AG04449 (cell line): ENCODE measurements at places on chromosomes 7 and 10.

- no peak for DNase-seq
Observed at GRCh38 chr7:12094365-12094921, 116.7 kb upstream of the TMEM106B start.

DNA sequence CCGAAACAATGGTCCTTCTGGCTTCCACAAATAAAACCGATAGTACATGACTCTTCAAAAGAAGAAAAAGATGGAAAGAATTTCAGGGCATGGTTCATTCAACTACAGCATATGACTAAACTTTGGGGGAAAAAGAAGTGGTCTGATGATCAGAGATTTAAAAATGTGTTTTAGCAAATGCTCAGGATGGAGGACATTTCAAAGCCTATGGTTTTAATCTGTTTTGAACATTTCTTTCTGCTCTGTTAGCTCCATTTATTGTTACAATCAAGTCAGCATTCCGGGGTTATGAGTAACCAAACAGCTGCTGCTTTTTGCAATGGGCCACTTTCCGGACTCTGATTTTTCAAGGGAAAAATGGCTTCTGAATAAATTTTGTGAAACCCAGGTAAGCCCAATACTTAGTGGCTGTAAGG, 142.4 kb downstream of the CUBN start:
- no peak for DNase-seq

DNA sequence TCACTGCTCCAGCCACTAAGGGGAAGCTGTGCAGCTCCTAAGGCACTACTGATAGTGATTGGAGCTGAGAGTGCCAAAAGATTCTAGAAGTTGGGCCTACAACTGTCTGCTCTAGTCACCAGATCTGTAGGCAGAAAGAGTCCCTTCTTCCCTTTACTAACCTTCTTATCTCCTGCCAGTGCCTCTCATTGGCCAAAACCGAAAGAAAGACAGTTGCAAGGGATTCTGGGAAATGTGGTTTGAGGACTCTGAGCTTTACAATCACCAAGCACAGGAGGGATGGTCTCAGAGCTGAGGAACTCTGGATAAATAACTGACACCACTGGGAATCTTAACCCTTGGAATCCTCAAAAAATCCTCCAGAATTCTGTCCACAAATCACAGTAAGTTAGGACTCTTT, 615.8 kb downstream of the CCSER2 start:
- no peak for DNase-seq

DNA sequence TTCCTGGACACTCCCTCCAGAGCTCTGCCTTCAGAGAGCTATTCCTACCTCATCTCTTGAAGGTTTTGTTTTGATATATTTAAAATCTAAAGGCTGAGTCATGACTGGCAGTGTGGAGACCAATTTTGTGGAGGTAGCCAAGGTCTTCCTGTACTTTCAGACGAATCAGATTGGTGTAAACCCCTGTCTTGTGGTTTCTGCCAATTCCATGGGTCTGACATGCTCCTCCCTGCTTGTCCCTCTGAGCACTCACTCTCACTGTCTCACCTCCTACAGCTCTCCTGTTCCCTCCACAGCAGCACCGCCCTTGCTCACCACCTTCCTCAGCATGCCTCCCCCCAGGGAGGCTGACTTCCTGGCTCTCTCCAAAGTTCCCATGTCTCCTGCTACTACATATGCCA, 179.8 kb downstream of the NPSR1 start:
- DNase-seq = no peak

DNA sequence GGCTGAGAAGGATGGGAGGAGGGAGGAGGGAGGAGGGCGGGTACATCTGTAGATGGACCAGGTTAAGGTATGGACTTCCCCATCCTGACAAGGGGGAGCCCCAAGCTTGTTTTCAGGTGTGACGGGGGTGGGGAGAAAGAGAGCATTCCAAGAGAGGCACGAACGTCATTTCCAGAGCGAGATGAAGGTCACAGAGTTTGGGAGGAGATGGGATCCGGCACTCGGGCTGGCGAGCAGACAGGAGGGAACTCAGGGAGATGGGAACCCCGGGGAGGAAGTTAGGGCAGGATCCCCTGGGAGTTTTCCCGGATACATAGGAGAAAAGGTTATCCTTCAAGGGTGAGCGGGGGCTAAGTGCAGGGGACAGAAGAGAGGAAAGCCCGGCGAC, 118.8 kb downstream of the CUX1 start:
- no peak for DNase-seq

DNA sequence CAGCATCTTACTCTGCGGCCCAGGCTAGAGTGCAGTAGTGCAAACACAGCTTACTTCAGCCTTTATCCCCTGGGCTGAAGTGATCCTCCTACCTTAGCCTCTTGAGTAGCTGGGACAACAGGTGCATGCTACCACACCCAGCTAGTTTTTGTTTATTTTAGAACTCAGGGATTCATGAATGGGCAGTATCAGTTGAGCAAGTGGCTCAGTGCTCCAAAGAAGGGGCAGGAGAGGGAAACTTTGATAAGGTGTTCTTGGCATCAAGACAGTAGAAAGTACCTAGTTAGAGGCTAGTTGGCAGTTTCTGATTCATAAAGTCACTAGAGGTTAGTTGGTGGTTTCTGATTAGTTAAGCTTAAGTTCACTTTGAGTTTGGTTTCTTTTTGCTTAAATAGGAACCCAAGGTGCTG, 18.4 kb downstream of the TRIM24 start:
- DNase-seq = no peak

DNA sequence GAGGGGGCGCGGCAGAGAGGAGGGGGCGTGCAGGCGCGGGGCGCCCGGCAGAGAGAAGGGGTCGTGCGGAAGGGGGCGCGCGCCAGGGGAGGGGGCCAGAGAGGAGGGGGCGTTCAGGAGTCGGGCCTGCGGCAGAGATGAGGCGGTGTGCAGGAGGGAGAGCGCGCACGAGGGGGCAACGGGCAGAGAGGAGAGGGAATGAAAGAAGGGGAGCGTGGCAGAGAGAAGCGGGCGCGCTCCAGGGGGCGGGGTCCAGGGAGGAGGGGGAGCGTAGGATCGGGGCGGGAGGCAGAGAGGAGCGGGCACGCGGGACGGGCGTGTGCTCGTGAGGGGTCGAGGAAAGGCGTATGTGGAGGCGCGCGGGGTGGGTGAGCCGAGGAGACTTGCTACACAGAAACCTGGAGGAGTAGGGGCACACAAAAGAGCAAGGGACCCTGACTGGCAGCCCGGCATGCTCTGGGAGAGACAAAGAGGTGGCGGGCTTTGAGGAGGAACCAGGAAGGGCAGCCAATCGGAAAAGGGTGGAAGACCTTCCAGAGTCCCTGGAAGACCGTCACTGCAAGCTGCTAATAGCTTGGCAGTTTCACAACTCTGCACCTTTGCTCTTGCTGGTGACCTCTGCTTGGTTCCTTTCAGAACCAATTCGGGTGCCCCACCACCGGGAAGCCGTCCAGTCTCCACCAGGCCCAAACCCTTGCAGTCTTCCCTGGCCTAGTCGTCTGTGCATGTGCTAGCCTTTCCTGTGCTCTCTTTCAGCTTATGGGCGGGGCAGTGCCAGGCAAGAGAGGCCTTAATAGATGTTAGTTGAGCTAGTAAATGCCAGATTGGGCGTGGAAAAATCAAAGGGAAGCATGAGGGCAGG, 639 bp downstream of the DYDC2 start:
- no peak for DNase-seq

GRCh38 chr10:102102421-102102820, 17.7 kb downstream of the LDB1 start:
- DNase-seq = no peak

DNA sequence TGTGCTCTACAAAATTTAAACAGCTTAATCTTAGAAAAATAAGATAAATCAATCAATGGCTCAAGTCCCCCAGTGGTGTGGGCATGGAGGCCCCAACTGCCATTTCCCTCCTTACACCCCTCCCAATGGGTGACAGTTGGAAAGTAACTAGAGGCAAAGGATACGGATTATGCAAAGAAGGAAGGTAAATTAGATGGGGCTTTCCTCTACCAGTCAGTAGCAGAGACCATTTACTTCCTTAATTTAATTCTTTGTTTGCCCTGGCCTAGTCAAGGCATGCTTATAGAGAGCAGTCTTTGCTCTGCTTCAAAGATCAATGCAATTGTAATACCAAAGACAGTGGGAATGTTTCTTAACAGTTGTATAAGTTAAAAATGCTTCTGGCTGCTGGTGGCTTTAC, 63.3 kb upstream of the PAPSS2 start:
- DNase-seq = no peak

DNA sequence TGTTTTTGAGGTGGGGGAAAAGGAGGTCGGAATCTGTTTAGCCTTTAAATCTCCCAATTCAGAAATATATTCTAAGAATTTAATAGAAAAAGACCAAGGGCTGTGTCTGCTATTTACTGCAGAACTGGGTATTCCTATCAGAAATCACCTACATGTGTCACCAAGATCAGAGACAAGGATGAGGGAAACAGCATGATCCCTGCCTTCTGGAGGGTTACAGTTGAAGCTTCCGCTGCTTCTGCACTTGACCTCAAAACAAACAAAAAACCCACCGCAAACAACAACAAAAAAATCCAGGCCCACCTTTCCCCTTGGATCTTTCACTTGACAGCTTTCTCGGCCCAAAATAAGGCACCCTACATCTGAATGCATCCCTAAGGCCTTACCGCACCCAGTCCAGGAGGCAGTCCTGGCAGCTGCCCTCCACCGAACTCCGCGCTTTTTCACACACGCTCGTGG, 750 bp upstream of the CDK14 start:
- no peak for DNase-seq

DNA sequence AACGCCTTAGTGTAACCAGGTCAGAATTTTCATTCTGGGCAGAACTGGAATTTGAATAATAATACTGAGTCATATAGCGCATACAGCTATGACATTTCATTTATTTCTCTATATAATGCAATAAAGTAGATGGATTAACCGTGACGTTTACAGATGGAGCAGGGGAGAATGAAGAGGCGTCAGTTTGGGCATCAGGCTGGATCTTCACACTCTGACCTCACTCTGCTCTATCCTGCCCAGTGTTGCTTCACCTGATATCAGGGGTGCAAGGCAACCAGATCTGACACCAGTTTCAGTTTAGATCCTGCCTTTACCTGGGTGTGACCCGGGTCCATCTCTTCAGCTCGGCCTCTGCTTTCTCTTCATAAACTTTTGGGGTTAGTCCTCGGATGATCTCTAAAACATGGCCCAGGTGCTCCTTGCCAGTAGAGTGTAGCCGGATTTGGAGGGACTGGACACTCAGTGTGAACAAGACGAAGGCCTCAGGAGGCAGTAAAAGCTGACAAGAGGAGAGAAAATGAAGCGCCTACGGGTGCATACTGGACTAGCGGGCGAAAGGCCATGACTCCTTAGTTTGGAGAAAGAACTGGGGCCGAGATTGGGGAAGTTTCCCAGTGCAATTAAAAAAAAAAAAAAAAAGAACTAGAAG, 1.4 kb upstream of the ZYX start:
- DNase-seq = no peak

GRCh38 chr7:15607529-15608210, 45.9 kb upstream of the AGMO start:
- no peak for DNase-seq

- no peak for DNase-seq
Observed at GRCh38 chr10:33681595-33681994, 347.1 kb upstream of the NRP1 start.
